ENCODE measurements at places on chromosomes 11 and 22.
A peak's percentile ranks its signal among the peaks of the same experiment; 100 is the strongest.

GRCh38 chr22:48961705-48962104 lies 866.0 kb downstream of the BRD1 start:
- DNase-seq: no peak

- DNase-seq: no peak
Observed at GRCh38 chr22:39175353-39176142, 23.1 kb upstream of the CBX7 start.

- DNase-seq: peak; percentile 61
Observed at GRCh38 chr22:43828998-43829782, 17.1 kb upstream of the EFCAB6 start.

- DNase-seq: no peak
Observed at GRCh38 chr11:1652026-1652425, 22.5 kb downstream of the KRTAP5-5 start.

- DNase-seq: no peak
Observed at GRCh38 chr11:104843150-104843836, 55.0 kb downstream of the CASP12 start.
